Stimulated activated CD8-positive, alpha-beta memory T cell treated with anti-CD3 and anti-CD28 coated beads, Interleukin-15, amount 100 ng/mL, for 4 hours (primary cell): ENCODE measurements at places on chromosomes 5 and 9.

DNA sequence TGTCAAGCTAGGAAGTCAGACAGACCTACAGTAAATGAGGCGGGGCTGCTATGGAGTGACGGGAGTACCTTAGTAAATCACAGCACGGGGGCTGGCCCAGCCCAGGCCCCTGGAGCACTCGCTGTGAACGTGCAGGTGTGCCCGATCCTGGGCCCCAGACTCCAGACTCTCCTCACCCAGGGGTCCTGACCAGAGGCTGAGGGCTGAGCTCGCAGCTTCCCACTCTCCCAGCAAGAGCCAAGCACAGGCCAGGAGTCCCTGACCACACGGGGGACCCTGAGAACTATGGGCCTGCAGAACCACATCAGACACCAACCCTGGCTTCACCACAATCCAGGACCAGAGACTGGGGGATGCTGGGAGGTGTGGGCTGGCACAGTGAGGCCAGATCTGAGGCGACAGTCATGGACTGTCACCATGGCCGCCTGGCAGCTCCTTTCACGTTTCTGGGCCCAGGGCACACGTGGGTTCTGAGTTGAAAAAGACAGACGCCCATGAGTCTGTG is 73.4 kb downstream of the ADAMTS2 start:
- DNase-seq, result no peak

DNA sequence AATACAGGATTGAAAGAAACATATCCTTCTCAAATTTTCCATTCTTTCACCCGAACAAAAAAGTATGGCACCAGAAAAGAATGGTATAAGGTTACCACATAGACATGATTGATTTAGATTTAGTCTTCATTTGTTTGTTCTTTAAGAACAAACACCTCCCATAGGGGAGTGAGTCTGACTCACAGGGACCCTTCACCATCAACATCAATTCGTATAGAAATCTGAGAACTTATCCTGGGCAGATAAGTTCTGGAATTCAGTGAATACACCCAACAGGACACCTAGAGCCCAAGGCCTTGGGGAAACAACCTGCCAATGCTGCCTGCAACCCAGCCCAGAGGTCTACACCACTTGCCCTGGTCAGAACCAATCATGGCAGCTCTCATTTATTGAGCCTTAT is 46.2 kb downstream of the LHFPL2 start:
- DNase-seq, result no peak

GRCh38 chr9:16309082-16309468 is 561.4 kb downstream of the BNC2 start:
- DNase-seq, result no peak

GRCh38 chr5:95526871-95527270 is 27.9 kb downstream of the SKIC3 start:
- DNase-seq, result no peak
